ENCODE measurements at places on chromosomes 12 and 14.

DNA sequence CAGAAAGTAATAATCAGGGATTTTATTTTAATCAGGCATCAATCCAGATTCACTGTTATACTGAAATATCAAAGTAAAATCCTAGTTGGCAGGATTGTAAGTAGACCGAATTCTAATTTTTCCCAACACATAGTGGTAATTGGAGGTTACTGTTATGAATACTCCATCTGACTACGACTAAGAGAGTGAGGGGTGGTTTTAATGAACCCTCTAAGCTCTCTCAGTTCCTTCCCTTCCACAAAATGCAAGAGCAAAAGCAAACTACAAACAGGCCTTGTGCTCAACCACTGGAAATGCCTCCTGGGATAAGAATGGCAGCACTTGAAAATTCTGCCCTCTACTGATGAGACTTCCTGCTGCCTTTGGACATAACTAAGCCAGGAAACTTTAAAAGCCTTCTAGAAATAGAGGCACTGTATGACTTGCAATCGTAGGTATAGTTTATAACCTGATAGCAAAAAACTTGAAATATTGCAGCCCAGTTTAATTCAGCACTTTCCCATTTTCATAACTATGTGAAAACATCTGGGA, 184.8 kb downstream of the SLC16A7 start:
- DNase-seq = no peak

- no peak for DNase-seq
These were observed 55.2 kb downstream of the MAP1LC3B2 start for GRCh38 chr12:116614194-116614915.

DNA sequence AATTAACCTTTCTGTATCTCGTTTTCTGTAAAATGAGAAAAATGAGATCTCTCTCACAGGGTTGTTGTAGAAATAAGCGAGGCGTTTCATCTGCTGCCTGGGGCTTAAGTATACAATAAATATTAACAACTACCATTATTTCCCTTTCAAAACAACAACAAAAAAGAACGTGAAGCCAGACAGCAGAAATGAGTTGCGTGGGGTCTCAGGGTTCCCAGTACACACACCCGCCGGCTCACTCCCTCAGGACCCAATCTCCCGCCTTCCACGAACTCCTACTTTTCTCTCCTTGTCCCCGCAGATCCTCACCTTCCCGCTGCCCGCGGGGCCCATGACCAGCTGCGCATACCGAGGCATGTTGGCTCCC, 227 bp downstream of the GPN3 start:
- no peak for DNase-seq

- DNase-seq = no peak
These were observed 38.9 kb downstream of the FOXN3 start for GRCh38 chr14:89378119-89378518.

- DNase-seq = no peak
These were observed 66.4 kb downstream of the DCAF5 start for GRCh38 chr14:69086537-69086936.

DNA sequence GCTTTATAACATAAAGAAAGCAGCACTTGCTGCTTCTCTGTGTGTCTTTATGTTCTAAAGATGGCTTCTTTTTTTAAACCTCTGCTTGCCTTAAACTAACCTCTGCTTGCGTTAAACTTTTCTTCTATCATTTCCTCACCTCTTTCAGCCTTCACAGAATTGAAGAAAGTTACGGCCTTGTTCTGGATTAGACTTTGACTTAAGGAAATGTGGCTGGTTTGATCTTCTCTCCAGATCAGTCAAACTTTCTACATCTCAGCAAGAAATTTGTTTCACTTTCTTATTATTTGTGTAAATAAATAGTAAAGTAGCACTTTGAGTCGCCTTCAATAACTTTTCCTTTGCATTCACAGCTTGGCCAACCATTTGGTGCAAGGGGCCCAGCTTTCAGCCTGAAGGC, 64.2 kb downstream of the CMAS start:
- no peak for DNase-seq

GRCh38 chr12:15700595-15700994, 88.6 kb downstream of the EPS8 start:
- no peak for DNase-seq

DNA sequence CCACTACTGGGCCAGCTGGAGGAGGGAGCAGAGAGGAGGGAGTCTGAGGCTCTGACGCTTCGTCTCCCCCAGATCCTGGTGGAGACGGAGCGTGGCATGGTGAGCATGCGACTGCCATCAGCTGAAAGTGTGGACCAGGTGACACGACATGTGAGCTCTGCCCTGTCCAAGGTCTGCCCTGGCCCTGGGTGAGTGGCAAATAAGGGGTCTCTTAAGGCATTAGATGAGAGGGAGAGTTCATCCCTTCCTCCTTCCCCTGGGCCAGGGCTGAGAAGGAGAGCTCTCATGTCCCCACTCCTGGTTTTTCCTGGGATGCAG, 2.5 kb downstream of the CARMIL3 start:
- no peak for DNase-seq

DNA sequence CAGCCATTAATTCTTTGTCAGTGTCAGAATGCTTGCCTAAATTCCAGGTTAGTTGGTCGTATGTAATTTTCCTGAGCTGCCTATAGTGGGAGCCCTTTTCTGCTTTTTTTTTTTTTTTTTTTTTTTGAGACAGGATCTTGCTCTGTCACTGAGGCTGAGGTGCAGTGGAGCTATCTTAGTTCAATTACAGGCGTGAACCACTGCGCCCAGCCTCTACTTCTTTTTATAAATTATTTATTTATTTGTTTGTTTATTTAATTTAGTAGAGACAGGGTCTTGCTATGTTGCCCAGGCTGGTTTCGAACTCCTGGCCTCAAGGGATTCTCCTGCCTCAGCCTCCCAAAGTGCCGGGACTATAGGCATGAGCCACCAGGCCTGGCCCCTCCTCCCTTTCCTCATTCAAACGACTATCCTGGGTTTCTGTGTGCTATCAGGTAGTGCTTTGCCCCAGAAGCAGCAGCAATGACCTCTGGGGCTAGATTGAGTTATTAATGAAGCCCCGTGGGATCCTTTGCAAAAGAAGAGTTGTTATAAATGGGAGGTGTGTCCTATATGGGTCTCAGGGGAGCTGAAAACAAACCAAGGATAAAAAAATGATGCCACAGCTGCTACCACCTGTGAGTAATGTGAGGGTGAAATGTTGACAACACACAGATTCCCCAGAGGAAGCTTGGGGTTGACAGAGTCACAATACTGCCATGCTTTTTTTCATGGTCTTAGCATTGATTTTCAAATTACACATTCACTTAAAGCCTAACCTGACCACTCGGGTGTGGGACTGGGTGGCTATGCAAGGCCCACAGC, 34.6 kb upstream of the NFKBIA start:
- DNase-seq = peak; percentile 78

DNA sequence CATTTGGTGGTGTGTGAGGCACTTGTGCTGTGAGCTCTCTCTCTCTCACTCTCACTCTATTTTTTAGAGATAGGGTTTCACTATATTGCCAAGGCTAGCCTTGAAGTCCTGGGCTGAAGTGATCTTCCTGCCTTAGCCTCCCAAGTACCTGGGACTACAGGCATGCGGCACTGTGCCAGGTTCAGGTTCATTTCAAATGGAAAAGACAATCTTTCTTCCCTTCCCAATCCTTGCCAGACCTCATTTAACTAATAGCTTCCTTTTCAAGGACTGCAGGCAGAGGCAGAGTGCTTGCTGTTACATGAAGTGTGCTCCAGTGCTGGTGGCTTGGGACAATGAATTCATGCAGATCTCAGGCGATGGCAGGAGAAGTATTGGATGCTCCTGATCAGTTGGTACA, 73.2 kb upstream of the BICD1 start:
- DNase-seq = peak; percentile 37

- DNase-seq = no peak
These were observed 12.2 kb upstream of the NID2 start for GRCh38 chr14:52080808-52081755.

DNA sequence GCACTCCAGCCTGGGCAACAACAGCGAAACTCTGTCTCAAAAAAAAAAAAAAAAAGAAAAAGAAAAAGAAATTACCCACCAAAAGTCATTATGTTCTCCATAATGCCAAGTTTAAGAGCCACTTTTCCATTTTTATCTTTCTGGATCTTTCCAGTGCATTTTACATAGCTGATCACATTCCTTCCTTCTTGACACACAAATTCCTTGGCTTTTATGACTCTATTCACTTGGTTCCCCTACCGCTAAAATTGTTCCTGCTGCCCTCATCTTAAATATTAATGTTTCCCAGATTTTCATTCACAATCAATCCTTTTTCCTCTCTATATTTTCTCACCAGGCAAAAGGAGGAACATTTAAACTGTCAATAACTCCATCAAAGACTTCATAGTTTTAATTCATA, 20.2 kb downstream of the KLHL28 start:
- no peak for DNase-seq

- no peak for DNase-seq
These were observed 105.5 kb downstream of the GXYLT1 start for GRCh38 chr12:42039176-42039575.

DNA sequence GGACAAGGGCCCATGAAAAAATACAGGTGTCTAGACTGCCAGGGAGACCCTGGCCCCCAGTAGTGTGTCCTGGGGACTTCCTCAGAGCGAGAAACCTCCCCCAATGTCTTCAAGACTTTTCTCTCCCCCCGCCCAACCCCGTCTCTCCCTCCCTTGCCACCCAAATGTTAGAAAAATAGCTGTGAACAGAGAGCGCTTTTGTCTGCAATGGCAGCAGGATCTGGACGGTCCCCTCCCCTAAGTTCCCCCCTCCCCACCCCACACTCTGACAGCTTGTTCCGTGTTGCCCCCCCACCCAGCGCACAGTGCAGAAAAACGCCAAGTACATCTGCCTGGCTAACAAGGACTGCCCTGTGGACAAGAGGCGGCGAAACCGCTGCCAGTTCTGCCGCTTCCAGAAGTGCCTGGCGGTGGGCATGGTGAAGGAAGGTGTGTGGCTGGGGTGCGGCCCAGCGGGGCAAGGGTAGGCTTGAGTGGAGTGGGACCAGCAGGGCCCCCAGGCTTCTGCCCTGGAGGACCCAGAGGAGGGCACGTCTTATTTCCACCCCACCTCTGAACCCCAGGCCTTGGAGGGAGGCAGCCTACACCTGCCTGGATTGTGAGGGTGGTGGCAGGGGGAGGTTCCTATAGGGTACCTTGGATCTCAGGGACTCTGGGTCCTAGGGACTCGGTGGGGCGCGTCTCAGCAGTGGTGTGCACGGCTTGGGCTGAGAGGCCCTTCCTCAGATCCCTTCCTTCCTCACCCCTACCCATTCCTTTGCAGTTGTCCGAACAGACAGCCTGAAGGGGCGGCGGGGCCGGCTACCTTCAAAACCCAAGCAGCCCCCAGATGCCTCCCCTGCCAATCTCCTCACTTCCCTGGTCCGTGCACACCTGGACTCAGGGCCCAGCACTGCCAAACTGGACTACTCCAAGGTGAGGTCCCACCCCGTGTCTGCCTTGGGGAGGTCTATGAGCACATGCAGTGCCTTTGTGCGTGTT, 4.8 kb downstream of the NR4A1 start:
- DNase-seq = no peak

GRCh38 chr12:112891093-112892024, 15.4 kb upstream of the OAS1 start:
- DNase-seq = no peak

DNA sequence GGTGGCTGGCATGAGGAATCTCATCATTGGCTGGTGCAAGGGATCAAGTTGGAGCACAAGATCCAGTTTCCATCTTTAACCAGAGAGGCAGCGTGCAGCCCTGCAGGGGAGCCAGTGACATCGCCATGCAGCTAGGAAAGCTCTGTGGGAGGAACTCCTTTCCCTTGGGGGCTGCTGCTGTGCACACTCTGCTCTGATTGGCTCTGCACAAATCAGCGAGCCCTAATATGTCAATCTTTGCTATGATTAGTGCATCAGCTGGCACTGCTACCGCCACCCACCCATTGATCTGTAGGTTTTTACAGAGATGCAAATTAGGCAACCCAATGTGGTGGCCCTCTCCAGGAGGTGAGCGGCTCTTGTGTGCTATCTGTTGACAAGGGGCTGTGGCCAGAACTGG, 262.6 kb downstream of the PCNX1 start:
- no peak for DNase-seq

- DNase-seq = no peak
These were observed 103.9 kb downstream of the BTG1 start for GRCh38 chr12:92041742-92042141.

GRCh38 chr12:131672941-131673887, 37.7 kb upstream of the SFSWAP start:
- DNase-seq = no peak

- no peak for DNase-seq
These were observed 16.1 kb downstream of the GPR68 start for GRCh38 chr14:91228112-91229004.

DNA sequence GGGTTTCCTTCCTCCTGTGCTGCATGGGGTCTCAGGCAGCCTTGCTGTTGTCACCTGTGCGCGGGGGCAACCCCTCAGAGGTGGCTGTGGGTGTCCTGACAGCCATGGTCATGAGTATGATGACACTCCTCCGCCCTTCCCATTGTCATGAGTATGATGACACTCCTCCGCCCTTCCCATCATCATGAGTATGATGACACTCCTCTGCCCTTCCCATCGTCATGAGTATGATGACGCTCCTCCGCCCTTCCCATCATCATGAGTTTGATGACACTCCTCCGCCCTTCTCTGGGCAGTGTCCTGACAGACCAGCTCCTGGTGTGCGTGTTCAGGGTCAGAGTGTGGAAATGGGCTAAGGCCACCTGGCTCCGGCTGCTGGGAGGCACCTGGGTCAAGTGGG, 40.0 kb downstream of the FBRSL1 start:
- DNase-seq = no peak

DNA sequence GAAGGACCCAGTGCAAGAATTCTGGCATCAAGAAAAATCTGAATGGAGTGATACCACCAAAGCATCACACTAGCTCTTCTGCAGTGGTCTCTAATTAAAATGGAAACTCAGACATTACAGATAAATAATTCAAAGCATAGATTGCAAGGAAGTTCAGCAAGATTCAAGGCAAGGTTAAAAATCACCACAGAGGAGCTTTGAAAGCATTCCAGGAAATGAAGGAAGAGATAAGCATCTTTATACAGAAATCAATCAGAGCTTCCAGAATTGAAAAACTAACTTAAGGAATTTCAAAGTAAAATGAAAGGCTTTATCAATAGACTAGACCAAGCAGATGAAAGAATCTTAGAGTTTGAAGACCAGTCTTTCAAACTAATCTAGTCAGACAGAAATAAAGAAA, 20.4 kb upstream of the GLIPR1 start:
- DNase-seq = no peak

DNA sequence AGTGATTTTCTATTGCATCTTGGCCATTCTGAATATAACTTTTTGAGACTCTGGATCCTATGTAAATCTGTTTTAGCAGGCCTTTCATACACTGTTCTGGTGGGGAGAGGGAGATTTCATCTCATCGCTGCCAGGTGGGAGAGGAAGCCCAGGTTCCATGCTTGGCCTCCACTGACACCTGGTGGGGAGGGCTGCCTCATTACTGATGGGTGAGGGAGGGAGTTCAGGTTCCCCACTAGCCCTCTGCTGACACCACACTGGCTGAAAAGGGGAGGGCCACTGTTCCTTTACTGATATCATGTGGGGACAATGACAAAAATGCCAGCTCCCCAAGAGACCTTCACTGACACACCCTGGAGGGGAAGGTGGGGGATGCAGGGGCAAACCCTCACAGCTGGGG, 2.4 kb upstream of the GALNT8 start:
- no peak for DNase-seq

- DNase-seq = no peak
These were observed 101.8 kb upstream of the EIF5 start for GRCh38 chr14:103232031-103232808.
